ENCODE measurements at places on chromosomes 2 and 18.

DNA sequence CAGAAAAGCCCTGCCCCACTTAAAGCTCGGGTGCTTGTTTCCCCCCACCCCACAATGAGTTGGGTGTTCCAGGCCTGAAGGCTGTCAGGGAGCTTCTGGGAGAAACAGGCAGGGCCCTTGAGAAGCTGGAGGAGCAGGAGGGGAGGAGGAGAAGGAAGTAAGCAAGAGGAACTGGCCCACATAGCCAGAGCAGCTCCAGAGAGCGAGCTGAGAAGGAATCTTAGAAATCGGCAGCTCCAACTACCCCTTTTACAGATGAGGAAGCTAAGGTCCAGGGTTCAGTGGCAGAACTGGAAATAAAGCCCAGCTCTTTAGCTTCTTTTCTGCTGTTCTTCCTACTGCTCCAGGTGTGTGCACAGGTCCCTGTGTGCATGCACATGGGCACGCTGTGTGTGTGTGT lies 12.7 kb upstream of the KCNK3 start:
- DNase-seq = no peak

DNA sequence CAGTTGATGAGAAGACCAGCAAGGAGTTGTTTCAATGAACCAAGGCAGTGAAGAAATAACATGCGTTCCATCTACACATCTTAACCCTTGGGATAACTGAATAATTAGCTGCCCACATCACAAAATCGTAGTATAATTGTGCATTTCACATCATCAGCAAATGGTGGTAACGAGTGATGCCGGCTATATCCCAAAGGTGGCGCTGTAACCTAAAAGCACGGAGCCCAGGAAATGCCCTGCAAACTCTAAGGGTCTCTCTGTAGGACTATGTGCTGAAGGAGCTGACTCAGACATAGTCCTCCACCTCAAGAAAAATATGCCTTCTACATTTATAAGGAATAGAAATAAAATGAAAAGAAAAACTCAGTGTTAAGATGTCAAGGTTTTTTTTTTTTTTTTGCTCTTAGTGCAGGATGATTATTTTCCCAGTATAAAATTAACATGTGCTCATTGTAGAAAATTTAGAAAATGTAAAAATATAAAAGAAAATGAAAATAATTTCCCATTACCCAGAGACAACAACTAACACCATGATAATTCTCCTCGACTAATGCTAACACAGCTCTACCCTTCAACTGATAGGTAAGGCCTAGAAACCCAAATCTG lies 23.1 kb upstream of the DSG3 start:
- no peak for DNase-seq

DNA sequence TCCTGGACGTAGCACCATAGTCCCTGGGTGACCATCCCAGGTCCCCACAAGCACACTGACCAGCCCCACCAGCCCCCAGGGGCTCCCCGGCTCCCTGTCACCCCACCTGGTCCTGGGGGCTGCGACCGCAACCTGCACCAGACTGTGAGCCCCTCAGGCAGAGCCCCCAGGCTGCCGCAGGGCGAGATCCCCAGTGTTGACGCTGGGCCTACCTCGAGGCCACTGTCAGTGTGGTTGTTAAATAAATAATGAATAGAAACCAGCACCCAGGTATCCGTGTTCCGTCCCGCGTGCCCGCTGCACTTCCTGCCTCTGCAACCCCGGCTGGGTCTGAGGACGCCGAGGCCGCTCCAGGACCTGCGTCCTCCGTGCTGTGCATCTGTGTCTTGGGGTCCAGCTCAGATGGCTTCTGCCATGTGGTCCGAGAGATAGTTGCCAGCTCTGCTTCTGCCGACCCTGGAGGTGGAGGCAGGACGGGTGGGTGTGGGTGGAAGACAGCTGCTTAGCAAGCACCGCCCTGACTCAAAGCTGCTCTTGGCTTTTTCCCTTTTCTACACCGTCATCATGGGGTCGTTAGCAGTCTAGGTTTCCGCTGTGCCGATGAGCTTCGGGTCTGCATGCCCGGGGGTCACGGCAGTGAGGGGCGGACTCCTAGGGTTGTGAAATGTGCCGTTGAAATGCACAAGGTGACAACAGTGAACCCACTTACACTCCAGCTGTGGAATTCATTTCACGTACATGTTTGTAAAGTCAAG lies 74.2 kb downstream of the NFATC1 start:
- no peak for DNase-seq

- DNase-seq = no peak
Observed at GRCh38 chr2:177106212-177106611, 106.4 kb upstream of the HNRNPA3 start.

DNA sequence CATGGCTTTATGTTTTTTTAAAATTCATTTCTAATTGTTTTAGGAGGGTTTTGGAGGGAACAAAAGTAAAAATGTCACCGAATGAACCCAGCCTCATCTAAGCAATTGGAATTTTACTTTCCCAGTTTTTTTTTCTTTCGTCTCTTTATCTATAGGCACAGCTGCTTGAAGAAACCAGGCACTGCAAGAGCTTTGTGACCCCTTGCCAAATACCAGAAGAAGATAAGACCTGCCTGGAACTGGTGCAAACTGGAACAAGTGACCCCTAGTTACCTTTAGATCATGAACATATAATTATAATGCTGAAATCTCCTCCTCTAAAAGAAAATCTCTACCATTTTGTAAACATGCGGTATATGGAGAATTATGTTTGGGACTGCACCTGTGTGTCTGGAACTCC lies 100.9 kb downstream of the TSN start:
- DNase-seq = no peak

DNA sequence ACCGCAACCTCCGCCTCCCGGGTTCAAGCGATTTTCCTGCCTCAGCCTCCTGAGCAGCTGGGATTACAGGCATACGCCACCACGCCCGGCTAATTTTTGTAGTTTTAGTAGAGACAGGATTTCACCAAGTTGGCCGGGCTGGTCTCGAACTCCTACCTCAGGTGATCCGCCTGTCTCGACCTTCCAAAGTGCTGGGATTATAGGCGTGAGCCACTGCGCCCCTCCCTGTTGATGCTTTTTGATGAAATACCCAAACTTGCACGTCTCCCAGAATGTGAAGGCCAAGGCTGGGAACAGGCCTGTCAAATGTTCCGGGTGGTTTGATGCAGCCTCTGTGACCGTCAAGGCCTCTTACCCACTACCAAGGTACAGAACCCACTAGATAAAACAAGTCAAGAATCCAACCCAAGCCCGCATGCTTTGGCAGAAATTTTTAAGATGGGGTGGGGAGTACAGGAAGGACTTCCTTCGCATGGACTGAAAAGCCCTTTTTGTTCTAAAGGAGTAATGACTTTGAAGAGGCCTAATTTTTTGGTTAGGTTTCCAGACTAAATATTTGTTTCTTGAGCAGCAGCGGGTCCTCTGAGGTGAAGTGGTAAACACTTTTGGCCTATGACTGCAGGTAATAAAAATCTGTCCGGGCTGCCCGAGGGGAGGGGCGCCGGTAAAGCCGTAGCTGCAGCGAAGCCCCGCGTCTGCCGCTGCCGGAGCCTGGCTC lies 3.7 kb upstream of the EVX2 start:
- no peak for DNase-seq

- DNase-seq = no peak
Observed at GRCh38 chr2:181844551-181845290, 46.8 kb upstream of the ITPRID2 start.

DNA sequence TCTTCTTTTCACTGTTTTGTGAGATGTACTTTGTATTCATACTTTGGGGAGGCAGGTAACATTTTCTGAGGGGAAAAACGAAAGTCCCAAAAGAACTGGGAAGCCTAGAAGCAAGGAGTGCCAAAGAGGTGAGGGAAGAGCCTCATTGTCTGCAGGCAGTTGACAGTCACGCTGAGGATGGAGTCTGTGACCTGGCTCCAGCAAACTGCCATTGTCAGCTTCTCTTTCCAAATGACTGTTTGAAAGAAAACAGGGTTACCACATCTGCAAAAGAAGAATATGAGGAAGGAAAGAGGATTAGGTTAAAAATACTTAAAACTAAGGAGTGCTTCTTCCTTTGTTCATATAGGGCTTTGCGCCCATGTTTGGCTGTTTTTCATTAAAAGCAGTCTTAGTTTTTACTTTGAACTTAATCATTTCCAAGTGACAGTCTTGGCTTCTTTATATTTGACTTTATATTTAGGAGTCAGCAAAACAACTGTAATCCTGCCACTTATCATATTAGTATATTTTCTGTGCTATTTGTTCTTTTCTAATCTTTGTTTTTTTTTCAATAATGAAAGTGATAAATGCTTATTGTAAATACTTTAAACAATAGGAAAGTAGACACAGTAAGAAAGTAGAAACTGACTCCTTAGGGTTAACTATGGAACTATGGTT lies 35.0 kb downstream of the CERS6 start:
- DNase-seq = no peak

DNA sequence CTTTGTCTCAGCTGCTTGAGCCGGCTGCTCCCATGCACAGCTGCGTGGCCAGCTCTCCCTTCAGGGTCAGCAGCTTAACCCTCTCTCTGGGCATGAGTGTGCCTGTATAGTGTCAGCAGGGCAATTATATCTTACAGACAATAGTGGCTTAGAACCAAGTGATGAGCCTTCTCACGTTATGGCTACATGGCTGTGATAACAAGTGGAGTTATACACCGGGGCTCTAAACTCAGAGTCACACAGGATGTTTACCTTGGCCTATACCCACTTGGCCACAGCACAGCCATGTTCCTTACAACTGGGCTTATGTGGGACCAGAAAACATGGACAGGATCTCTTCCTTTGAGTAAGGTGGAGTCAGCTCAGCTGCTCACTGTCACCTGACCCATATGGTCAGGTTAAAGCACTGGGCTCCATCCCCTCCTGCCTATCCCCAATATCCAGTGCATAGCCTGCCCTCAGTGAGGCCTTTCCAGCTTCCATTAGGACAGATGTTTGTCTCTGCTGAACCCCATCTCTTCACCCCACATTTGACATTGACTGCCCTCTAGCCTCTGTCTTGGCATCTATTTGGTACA lies 294.2 kb upstream of the NCKAP5 start:
- no peak for DNase-seq

DNA sequence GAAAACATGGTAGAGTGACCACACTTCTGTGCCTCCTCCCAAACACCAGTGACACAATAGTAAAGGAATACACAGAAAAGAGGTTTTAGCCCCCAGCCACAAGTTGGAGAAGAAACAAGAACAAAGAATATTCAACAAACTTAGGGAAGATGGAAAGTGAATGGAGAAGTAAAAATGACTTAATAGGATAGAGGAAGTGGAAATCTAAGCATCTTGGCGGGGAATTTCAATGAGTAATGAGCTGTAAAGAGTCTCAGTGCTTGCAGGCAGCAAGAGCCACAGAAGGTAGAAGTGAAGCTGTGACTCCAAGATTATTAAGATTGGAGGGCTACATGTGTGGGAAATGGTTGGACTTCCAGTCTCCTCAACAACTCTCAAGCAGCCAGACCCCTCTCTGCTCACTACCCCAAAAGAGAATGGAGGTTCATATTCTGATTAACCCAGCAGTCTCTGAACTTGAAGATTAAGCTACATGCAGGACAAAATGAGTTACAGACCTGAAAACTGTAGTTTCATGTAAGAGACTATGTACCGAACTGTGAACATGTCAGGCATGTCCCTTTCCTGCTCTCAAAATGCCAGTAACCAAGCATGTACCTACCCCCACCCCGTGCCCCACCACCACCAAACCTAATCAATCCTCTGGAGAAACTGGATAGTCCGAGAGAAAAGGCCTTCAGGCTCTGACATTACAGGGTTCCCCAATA lies 16.9 kb upstream of the HNRNPLL start:
- DNase-seq = no peak

DNA sequence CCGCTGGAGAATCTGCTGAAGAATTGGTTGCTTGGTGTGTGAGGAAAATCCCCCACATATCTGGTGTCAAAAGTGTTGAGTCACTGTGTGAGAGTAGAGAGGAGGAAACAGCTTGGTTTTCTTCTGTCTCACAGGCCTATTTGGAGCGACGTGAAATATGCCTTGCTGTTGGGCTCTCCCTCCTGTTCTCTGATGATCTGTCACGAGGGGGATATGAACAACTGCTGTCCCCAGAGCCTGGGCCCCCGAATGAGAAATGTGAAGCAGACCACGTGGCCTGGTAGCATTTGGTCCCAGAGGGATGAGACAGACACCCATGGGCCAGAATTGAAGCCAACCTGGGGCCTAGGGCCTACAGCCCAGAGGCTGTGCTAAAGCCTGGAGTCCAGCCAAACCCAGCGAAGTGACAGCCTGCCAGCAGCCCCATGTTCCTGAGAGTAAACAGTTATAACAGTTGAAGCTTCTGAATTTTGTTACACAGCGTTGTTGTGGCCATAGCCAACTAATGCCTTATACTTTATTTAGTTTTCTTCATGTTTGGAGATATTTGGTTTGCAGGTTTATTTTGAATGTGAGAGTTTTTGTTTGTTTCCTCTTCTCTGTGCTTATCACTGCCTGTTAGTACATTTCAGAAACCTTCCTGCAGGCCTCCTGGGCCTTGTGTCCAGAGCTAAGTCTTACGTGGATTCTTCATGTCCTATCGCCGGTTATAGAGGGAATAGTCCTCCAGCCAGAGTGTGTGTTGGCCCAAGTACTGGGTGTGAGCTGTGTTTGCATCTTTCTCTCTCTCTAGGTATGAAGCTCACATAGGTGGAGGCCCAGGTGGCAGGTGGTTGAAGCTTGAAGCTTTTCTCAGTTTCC lies 18.7 kb upstream of the COLEC12 start:
- no peak for DNase-seq

- no peak for DNase-seq
Observed at GRCh38 chr2:71530641-71531332, 77.4 kb downstream of the DYSF start.

- DNase-seq = no peak
Observed at GRCh38 chr18:9612215-9612830, 2.0 kb downstream of the PPP4R1 start.

- peak; percentile 85 for DNase-seq
Observed at GRCh38 chr2:218898109-218898878, 17.6 kb downstream of the WNT10A start.

DNA sequence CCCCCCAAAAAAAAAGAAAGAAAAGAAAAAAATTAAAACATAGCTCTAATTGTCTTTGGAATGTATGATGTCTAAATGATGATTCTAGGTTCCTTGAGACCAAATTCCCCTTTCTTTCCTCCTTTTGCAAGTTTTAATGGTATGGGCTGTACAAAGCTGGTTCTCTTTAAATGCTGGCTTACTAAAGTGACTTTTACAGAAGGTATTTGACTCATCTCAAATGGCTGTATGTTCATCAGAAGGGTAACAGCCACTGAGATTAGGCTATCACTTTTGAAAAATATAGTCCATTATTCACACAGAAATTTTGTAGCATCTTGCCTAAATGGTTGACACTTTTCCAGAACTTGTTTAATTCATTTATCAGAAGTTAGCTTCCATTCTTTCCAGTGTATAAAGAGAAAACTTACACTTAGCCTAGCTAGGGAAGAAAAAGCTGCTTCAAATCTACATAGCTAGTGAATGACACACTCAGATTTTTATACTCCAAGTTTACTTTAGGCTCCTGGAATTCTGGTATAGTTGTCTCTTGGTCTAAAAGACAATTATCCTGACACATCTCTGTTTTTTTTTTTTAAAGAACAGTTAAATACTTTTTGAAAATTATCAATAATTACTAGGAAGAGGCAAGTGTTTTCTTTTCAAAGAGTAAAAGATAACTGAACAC lies 622.6 kb downstream of the LRP1B start:
- DNase-seq = no peak

GRCh38 chr2:69491864-69492263 lies 54.6 kb upstream of the NFU1 start:
- DNase-seq = no peak
